ENCODE measurements at places on chromosomes 4 and X. TPM values are rescaled to one million over a fixed set of nuclear protein-coding genes. Genes with fewer than 3 reads are reported as not detected.

The CUL4B gene
- 40.3 TPM for polyA plus RNA-seq

DNA sequence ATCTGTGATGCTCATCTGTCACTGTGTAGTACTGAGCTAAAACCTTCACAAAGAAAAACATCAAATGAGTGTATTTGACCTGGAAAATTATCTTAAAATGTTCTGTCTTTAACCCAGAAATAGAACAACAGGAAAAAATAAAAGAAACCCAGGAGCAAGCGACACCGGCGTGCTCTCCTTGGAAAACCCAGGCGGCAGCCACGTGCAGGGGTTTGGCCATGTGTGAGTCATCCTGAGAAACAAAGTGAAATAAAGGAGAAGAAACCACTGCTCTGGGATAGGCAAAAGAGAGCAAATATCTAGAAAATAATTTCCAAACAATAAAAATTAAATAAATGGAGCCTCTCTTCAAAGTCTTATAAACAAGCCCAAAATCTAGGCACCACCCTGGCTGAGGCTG is 20.0 kb upstream of the TMEM128 start:
- no peak for DNase-seq

The MAGEA1 gene
- polyA plus RNA-seq: not detected

DNA sequence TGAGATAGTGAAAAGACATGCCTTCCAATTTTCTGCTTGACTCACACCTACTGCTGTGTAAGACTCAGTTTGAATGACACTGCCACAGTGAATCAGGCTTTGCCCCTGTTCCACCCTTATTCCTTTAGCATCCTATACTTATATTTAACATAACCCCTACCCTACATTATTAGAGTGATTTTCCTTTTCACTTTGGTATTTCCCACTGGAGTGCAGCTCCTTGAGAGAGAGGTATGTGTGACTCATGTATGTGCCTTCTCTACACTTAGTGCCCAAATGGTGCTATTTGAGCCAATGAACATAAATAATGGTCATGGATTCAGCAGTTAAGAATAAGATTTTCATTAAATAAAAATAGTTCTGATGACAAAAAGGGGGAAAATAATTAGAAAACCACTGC is 69.5 kb downstream of the RRAGB start:
- DNase-seq: no peak

The SLC35A2 gene
- polyA plus RNA-seq: 42.3 TPM

DNA sequence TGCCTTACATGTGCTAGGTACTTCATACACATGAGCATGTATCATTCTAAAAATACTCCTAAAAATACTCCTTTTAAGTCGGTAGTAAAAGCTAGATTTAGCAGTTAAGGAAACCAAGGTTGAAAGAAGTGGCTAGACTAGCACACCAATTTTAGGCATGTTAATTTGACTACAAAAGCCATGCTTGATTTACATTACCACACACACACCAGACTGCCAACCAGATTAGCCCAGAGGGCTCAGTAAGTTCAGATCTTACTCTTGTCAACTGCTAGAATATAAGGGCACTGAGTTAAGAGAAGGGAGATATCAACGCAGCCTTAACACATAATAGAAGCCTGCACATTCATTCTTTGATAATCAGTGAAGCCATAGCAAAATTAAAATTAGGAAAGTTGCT is 117.9 kb downstream of the MID1IP1 start:
- no peak for DNase-seq

DNA sequence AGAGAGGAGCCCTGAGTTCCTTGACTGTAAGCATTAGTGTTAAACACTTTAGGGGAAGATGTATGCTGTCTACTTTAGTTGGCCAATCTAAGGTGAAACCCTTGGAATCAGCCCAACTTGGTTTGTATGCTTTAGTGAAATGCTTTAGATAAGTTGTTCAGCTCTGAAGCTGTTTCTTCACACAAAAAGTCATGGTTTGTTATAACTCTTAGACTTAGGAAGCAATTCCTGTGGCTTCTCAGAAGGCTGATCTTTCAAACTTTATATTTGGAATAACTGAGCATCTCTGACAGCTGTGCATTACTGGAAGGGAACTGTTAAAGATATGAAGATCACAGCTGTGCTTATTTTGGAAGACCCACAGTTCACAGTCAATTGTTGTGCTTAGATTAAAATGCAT is 714.1 kb downstream of the FAT4 start:
- no peak for DNase-seq

DNA sequence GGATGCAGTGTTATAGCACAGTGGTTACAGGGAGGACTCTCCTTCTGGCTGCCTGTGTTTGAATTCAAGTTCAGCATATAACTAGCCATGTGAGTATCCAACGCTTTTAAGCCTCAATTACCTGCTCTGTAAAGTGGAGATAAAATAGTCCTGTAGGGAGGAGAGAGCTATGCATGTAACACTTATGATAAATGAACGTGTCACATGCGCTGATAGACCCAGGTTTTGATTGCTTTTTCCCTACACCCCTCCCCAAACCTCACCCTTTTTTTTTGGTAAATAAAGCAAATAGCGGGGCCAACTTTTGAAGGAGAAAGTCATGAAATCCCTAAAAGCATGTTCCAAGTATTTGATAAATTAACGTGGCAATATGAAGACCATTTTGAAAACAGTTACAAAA is 20.4 kb upstream of the AMELX start:
- no peak for DNase-seq

The PPID gene
- polyA plus RNA-seq: 44.1 TPM

GRCh38 chrX:123206176-123206575 is 22.1 kb downstream of the GRIA3 start:
- DNase-seq: no peak

- no peak for DNase-seq
Observed at GRCh38 chr4:17788956-17789355, 7.5 kb upstream of the FAM184B start.

- DNase-seq: peak; percentile 7
Observed at GRCh38 chrX:106726485-106727437, at the start of gene RNF128. TSS of gene RNF128 (plus strand) at chrX:106726701. CDS start at chrX:106726914, 213 bp downstream.

The F8A3 gene
- polyA plus RNA-seq: 1.4 TPM

The TMEM150C gene
- 1.5 TPM for polyA plus RNA-seq

DNA sequence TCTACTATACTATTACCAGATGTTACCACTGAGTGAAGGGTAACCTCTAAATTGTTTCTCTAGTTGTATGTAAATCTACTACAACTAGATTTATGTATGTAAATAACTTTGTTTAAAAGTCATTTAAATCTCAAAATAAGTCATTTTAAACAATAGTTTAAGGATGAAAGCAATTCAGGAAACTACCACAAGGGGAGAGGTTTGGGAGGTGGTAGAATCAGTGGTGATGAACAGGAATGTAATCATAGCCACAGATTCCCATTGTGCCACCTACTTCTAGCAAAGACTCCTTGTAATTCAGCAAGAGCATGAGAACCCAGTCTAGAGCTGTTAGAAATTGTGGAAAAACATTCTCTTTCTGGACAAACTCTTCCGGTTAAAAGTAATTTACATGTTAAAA is 234.6 kb downstream of the SLC7A11 start:
- DNase-seq: no peak

The TMEM156 gene
- 10.4 TPM for polyA plus RNA-seq

- DNase-seq: no peak
Observed at GRCh38 chr4:185504098-185505047, 30.9 kb downstream of the PDLIM3 start.
